Bronchial epithelial cell (primary cell): ENCODE measurements at places on chromosomes 2 and 18. TPM values are rescaled to one million over a fixed set of nuclear protein-coding genes. Genes with fewer than 3 reads are reported as not detected.

HTRA2 gene
- total RNA-seq, result 29.1 and 67.7 TPM in 2 replicates

DNA sequence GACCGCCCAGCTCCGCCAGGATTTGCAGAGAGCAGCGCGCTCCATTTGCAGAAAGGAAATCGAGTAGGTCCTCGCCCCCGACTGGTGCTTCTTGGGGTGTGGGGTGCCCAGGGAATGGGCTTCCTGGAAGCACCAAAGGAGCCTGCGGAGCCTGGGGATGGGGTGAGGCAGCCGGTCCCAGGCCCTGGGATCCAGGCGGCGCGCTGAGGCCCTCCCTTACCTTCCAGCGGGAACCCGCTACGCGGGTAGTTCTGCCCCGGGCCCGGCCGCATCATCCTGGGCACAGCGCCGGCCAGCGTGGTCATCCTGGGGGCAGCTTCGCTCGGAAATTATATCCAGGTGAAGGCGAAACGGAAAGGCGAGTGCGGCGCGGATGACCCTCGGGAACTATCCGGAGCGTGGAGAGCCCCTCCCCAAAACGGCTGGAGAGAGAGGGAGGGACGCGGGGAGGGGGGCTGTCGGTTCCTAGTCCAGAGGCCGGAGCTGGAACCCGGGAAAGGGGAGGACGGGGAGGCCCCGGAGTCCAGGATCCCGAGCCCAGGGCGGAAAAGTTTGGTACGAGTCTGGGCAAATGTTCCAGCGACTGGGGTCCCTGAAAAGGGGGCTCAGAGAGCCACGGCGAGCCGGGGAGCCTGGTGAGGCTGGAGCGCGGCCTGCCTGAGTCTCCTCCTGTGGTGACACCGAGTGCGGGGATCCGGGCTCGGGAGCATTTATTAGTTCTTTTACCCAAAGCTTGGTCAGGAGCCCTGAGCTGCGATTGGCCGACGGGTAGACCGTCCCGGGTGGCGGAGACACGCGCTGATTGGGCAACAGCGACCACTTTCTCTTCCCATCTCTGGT is at the start of gene PAX3:
PAX3 (minus strand) TSS at position 688 of the 840 bp plus-strand sequence; CDS start at position 305, 383 bp downstream.
- no peak for DNase-seq

DNA sequence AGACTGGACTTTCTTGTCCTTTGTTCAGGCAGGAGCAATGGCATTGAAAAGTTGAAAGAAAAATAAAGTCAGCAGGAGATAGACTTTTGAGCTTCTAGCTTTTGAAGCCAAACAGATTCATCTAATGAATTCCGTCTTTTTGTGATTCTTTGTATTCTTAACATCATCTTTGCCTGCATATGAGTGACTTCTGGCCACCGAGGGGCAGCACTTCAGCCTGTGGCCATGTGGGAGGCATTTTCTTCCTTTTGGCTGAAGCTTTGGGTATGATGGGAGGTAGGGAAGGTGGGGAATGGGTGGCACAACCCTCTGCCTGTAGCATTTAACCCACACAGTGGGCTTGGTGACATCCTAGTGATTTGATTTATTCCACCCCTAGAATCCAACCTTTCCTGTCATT is 220.6 kb downstream of the SETBP1 start:
- DNase-seq, result no peak

DNA sequence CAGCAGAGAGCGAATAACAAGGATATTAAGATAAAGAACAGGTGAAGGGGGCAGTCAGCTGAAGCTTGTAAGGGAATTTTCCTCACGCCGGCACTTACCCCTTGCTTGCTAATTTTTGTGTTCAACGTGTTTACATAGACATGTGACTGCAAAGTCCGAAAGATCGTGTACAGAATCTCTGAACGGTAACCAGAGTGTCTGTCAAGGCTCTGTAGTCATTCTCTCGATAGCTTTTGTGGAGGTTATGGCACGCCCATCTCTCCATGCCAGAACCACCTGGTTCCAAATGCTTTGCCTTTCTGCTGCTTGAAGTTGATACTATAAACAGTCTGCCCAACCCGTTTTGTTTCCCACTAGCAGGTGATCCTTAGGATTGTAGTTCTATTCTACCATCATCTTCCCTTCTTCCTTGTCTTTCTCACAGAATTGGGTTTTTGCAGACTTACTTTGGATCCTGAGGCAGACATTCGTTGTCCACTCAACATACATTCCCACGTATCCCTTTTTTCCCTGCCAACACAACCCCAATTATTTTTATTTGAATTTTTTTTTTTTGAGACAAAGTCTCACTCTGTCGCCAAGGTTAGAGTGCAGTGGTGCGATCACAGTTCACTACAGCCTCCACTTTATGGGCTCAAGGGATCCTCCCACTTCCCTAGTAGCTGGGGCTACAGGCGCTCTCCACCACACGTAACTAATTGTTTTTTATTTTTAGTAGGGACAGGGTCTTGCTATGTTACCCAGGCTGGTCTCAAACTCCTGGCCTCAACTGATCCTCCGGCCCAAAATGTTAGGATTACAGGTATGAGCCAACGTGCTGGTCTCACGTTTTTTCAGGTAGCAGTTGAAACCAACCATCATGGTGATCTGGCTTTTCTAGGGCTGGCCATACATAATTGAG is 1.3 kb upstream of the USP34 start:
- DNase-seq, result peak; percentile 37
